CD4-positive, alpha-beta T cell treated with Interleukin-4 for 1 hour (primary cell): ENCODE measurements at places on chromosomes 3 and 15.

DNA sequence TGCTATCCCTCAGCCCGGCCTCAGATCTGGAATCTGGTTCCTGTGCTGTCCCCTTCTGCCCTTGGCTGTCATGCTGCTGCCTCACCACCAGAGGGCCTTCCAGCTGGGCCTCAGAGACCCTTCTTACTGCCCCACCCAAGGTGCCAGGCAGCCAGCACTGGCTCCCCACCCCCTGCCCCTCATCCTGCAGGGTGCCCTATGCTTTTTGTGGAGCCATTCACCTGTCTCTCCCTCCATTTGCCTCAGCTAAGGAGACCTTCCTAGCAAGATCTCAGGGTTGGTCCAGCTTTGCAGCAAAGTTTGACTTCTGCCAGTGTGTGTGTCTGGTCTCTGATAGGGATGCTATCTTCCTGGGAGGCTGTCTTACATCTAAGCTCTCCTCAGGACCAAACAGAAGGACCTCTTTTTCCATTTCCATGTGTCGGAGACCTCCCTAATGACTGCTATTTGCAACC is 1.9 kb upstream of the VWA5B2 start:
- DNase-seq: peak; percentile 64

GRCh38 chr3:134059671-134060560 is 30.2 kb upstream of the SLCO2A1 start:
- no peak for DNase-seq

GRCh38 chr15:100483370-100483769 is 45.4 kb downstream of the CERS3 start:
- no peak for DNase-seq

DNA sequence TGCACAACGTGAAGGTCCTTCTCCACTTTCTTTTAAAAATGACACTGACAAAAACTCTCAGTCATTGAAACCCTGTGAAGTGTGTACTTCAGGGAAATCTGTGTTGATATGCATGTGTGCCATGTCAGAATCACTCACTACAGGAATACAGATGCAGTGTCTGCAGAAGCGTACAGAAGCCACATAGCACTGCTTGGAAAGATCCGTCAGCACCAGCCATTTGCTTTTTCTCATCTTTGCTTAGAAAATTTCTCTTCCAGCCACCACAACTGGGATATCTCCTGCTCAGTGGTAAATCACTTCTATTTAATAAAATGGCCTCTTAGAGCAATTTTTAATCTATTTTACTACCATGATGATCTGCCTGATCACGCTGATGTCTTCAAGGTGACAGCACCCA is 91.3 kb upstream of the ARHGEF26 start:
- no peak for DNase-seq

- DNase-seq: no peak
Observed at GRCh38 chr3:2727610-2728318, 382.4 kb downstream of the IL5RA start.

DNA sequence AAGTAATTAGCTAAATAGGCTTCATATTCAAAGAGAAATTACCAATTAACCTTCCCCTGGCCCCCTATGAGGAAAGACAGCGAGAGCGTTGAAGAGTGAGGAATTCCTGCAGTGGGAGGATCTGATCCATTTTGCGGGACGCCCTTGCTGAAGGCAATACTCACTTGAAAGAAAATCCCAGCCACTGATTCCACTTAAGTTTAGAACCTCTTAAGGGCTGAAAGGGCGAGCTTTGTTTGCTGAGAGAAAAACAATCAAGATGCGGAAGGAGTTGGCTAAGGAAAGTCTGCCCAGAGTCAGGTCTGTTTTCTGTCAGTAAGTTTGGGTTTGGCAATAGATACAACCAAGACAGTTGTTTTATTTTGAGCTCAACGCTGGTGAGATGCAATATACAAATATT is 102.8 kb upstream of the GBE1 start:
- no peak for DNase-seq

DNA sequence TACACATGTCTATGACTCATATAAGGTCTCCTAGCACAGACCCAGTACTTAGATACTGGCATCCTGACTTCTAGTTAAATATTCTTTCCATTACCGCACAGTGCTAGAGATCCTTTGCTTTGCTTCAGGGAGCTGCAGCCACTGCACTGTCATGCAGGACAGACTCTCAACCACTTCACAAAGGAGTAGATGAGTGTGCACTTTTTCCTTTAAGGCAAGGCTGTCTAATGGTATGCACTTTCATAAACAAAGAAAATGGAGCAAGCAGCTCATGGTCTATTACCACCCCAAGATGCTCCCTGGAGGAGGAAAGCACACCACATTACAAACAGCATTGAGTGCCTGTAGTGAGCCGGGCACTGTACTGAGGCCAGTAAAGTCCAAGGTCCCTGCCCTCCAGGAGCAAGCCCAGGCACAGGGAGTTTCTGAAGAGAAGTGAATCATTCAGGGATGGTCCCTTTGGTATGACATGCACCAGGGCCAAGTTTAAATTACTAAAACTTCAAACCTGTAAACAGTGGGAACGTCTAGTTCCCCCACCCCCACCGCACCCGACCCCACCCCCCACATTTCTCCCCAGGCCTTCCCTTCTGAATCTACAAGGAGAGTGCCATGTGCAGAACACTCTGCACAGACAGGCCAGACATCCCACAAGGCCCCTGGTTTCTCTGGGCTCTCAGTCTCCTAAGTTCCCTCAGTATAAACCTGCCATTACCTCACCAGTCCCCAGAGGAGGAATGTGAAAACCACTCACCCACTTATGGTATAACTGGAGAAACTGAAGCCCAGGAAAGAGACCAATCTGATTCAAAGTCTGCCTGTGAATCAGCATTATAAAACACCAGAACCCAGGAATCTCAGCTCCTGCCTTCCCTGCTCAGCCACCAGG is 107.8 kb upstream of the BCL6 start:
- DNase-seq: no peak

- peak; percentile 66 for DNase-seq
Observed at GRCh38 chr3:129278966-129279906, 566 bp downstream of the HMCES start.

DNA sequence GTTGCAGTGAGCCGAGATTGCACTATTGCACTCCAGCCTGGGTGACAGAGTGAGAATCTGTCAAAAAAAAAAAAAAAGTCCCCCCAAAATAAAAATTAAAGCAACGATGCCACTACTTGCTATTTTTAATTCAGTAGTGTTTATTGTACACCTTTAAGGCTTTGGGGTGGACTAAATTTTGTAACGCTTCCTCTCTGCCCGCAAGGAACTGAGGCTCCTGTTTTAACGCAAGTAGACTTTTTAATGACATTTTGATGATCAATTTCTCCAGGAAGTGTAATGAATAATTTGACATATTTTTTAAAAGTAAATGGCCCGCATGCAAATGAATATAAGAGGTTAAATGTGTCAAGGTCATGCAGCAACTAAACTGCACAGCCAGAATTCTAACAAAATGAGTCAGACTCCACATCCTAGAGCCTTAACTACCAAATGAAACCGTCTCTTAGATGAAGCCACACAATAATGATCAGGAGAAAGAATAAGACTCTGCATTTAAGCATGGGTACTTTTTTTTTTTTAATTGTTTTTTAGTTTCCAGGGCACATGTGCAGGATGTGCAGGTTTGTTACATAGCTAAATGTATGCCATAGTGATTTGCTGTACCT is 96.8 kb upstream of the LMOD3 start:
- no peak for DNase-seq

DNA sequence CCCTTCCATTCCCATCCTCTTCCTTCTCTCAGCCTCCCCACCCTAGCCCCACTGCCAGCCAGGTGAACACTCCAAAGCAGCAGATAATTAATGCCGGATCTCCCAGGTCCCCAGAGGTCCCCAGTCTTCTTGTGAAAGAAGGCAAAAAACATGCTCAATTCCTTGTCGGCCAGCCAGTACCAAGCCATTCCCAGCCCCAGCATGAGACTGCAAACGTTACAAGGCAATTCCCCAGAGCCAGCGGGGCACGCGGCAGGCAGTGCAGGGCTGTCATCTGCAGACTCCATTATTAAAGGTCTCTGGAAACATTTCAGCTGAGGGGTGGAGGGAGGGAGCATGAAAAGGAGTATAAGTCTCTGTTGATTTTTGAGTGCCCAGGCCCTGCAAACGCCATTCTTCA is 117.8 kb downstream of the XXYLT1 start:
- no peak for DNase-seq

DNA sequence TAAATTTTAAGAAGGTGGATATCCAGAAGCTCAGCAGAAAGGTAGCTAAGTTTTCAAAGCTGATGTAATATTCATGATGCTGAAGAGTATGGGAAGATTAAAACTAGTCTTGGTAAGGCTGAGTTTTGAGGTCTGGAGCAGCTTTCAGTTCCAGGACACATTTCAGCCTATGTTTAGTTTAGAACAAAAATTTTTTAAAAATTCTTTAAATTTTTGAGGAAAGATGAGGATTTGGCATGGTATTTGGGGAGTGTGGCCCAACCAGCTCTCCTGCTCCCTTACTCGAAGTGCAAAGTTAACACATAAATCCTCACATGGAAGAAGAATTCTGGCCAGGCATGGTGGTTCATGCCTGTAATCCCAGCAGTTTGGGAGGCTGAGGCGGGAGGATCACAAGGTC is 1039.1 kb downstream of the NAALADL2 start:
- no peak for DNase-seq

GRCh38 chr15:51403946-51404695 is 62.7 kb downstream of the GLDN start:
- DNase-seq: no peak

DNA sequence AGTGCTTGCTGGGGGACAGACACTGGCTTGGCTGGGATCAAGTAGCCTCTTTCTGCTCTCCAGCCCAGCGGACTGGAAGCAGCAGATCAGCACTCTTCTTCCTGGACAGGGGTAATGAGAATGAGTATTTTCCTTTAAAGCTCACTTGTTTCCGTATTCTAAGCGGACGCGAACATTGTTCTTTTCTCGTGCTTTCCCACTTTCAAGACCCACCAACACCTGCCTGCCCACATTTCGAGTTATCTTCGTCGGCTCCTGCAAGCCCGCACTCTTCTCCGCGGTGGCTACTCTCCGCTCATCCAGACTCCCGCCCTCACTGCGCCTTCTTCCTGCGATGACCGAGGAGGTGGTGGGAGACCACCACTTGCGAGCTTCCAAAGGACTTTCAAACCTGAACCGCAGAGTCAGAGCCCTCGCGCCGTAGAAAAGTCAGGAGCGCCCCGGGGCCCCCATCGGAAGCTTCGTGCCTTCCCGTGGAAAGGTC is 1.6 kb upstream of the PPM1L start:
- peak; percentile 24 for DNase-seq

DNA sequence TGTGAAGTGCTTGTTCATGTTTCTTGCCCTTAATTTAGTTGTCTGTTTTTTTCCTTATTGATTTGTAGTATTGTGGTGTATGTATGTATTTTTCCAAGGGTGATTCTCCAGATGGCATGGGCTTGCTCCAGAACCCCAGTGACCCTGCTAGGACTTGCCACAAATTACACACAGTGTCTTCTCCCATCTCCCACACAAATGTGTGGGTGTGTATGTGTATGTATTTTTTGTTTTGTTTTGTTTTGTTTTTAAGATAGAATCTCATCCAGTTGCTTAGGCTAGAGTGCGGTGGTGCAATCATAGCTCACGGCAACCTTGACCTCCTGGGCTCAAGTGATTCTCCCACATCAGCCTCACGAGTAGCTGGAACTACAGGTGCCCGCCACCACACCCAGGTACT is 36.2 kb upstream of the ARID3B start:
- no peak for DNase-seq

DNA sequence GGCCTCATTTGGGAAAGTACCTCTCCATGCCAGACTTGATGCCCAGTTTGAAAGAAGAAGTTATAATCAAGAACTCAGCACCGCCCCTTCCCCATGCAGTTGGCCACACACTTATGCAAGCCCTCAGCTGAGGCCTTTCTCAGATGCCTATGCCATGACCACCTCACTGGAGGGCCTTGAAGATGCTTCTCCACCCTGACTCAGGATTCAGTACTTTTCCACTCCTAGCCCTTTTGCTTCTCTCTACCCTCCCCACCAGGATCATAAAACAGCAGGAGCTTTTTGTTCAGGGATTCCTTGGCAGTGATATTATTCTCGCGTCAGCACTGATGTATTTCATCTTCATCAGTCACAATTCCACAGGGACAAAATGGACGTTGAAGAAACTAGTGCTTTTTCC is 313.5 kb downstream of the PYDC2 start:
- no peak for DNase-seq

DNA sequence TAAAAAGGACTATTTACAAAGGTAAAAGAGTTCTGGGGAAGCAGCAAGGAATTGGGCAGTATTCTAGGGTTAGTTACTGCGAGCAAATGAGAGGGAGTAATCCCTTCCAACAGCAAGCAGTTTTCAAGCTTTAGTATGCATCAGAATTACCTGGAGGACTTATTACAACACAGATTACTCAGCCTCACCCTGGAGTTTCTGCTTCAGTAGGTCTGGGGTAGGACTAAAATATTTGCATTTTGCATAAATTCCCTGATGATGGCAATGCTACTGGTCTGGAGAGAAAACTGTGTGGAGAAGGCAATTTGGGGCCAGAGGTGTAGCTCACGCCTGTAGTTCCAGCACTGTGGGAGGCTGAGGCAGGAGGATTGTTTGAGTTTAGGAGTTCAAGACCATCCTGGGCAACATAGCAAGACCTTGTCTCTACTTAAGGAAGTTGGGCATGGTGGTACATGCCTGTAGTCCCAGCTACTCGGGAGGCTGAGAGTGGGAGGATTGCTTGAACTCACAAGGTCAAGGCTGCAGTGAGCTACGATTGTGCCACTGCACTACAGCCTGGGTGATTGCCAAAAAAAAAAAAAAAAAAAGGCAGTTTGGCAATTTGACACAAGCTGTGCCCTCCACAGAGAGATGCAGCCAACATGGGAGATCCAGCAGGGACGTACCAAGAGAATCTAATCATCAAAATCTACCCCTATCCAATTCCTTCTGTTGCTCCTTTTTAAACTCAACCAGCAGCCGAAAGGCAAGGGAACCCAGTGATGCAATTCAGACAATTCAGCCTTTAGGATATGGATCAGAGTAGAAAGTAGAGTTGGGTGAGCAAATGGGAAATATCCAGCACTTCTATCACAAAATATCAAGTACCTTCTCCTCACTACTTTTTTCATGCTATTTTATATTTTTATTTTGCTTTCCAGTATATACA is 27.1 kb upstream of the AP4E1 start:
- DNase-seq: no peak

GRCh38 chr3:63908081-63908736 is 4.0 kb downstream of the SCAANT1 start:
- DNase-seq: no peak
